ENCODE measurements at places on chromosomes 12 and 14.

GRCh38 chr12:1234073-1234472 lies 243.1 kb downstream of the ERC1 start:
- no peak for DNase-seq

- no peak for DNase-seq
Observed at GRCh38 chr12:3837049-3837448, 36.1 kb downstream of the PARP11 start.

DNA sequence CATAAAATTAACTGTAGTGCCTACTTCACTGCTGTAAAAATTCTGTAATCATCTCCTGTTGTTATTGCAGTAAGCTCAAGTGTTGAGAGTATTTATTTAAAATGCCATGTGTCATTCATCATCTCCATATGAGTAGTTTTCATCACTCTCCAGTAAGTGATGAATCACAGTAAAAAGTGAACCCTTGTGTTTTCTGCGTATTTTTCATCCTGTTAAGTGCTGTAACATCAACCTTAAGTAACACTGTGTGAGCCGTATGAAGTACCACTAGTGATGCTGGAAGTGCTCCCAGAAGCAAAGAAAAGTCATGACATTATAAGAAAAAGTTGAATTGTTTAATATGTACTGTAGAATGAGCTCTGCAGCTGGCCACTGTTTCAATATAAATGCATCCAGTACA lies 55.4 kb downstream of the SLCO1B3 start:
- DNase-seq, result no peak

DNA sequence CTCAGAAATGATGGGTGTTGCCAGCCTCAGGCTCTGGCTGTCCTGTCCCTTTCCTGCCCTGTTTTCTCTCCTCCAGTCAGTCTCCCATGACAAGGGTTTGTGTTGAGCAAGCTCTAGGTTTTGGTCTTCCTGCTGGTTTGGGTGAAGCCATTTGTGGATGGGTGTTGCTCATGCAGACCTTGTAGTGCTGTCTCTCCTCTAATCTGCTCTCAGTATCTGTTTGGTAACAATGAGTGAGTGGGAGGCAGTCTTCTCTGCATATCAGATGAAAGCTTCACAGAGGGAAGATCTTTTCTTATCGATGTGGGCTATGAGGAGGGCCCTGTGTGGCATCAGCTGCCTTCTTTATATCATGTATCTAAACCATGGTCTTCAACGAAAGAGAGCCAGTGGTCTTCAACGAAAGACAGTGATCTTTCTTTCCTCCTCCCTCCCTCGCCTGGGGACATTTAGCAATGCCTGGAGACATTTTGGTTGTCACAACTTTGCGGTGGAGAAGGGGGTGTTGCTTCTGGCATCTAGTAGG lies 3.6 kb downstream of the CMA1 start:
- DNase-seq, result no peak

DNA sequence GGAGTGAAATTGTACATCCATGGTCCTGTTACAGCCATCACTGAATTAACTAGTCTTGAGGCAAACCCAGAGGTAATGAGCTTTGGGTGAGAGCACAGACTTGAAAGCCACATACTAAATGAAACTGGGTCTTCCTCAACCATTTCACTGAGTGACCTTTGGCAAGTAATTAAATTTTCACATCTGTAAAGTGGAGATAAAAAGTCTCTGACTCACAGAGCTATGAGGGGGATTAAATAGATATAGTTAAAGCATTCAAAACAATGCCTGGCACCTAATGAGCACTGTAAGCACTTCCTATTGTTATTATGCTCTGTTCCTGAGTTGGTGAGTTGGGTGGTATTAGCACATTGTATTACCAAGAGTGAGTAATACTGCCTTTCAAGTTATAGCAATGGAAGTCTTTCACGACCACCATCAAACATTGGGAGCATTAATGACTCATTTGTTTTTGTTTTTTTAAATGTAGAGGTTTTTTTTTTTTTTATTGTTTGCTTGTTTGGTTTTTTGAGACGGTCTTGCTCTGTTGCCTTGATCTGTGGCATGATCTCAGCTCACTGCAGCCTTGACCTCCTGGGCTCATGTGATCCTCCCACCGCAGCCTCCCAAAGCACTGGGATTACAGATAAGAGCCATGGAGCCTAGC lies 12.5 kb upstream of the STRN3 start:
- no peak for DNase-seq

- DNase-seq, result no peak
Observed at GRCh38 chr14:72869407-72870329, 24.2 kb downstream of the DPF3 start.

- no peak for DNase-seq
Observed at GRCh38 chr12:107622001-107622400, 63.6 kb upstream of the PWP1 start.

DNA sequence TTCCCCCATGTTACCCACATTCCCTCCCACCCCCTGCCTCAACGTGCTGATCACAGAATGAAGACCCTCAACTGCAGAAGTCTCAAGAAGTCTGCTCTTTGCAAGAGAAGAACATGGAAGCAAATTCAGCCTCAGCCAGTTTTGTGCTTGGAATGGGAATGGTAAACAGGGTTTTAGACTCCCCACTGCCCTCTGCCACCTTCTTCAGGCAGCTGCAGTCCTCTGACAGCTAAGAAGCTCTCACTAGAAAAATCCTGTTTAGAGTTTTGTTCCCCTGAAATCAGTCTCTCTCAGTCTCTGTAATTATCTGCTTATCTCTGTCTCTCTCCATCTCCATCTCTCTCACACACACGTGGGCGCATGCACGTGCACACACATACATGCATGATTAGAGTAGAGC lies 85.4 kb downstream of the CRACR2A start:
- no peak for DNase-seq

DNA sequence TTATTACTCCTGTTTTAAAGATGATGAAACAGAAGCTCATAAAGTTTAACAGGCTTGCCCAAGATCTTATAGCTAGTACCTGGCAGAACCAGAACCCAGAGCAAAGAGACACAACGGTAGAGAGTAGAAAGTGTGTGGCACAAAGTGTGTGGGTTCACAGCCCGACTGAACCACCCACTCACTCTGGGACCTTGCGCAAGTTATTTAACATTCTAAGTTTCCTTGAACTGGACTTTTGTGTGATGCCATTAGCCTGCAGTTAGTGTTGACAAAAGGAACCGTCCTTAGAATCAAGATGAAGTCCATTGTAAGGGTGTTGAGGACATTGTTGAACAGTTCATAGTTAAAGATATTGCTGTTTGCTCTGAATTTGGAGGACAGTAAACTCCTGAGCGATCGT lies 29.9 kb upstream of the RIC8B start:
- DNase-seq, result no peak
